Effector CD4-positive, alpha-beta T cell (primary cell): ENCODE measurements at places on chromosomes 2 and 18.

GRCh38 chr2:10028407-10028987, 14.9 kb upstream of the KLF11 start:
- DNase-seq, result no peak

DNA sequence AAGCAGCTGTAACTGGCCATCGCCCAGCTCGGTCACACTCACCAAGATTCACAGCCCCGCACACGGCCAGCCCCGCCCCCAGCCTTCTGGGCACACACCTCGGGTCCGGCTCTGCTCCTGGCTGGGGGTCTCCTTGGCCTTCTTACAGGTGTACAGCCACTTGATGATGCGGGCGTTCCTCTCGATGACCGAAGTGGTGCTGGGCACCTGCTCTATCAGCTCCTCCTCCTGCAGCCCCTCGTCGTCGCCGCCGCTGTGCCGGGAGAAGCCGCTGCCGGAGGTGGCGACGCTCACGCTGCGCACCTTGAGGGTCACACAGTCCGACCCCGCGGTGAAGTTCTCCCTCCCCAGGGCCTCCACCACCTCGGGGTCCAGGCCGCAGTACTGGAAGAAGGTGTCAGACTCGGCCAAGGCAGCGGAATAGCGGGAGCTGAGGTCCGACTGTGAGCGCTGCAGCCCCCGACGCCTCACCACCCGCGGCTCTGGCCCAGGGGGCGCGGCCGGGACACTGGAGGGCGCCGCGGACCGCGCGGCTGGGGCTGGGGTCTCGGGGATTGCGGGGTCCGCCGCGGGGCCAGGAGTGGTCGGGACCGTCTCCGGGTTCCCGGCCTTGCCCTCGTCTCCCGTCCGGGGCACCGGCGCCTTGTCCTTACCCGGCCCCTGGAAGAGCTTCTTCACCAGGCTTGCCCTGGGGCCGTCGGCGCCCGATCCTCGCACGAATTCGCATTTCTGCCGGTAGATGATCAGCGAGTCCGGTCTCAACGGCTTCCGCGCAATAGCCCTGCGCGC, 769 bp downstream of the FAM110C start:
- no peak for DNase-seq

DNA sequence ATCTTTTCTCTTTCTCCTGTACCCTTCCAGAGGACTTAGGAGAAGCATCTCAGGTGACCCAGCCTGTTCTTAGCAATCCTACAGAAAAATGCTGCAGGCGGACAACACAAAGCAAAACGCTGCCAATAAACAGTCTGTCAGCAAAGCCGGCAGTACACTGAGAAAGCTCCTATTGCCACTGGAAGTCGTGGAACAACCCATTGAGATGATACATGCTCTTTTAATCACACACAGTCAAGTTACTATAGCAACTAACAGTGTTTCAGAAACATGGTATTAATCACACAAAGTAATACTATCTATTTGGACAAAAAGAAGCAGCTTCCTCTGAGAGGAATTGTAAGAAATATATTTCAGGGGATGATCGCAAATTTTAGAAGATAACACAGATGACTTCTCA, 10.5 kb downstream of the CTLA4 start:
- no peak for DNase-seq

DNA sequence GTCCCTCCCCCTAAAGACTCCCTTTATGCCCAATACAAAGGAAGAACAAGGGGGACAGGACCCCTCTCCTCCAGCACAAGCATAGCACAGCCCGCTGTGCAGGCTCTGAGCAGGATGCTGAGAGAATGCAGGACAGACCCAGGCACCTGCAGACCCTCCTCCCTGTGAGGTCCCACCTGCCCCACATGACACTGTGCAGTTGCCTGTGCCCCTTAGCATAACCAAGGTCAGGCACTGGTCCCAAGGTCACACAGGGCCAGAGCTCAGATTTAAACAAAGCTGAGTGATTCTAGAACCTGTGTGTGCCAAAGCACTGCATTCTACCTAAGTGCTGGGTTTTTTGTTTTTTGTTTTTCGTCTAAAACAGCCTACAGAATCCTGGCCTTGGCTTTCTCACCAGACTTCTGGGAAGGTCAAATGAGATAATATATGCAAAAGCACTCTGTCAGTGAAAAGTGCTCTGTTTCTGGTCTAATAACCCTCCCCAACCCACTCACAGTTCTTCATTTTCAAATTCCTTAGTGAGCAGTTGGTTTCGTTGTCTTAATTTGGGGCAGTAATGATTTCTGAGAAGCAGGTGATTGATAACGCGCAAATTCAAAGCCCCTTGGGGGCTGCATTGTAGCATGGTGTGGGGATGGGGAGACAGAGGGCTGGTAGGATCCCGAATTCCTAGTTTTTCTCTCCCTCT, 125.7 kb downstream of the KCTD1 start:
- no peak for DNase-seq

- no peak for DNase-seq
Measured at GRCh38 chr2:147122944-147123343, 721.9 kb upstream of the ACVR2A start.
